Activated naive CD4-positive, alpha-beta T cell treated with anti-CD3 and anti-CD28 coated beads for 36 hours (primary cell): ENCODE measurements at places on chromosomes 5 and 9. TPM values are rescaled to one million over a fixed set of nuclear protein-coding genes. Genes with fewer than 3 reads are reported as not detected.

- DNase-seq = peak; percentile 62
Measured at GRCh38 chr5:177472460-177473442, 683 bp downstream of the DBN1 start.

Gene PCDHA7
- total RNA-seq = not detected

Gene CYLC2
- not detected for total RNA-seq

DNA sequence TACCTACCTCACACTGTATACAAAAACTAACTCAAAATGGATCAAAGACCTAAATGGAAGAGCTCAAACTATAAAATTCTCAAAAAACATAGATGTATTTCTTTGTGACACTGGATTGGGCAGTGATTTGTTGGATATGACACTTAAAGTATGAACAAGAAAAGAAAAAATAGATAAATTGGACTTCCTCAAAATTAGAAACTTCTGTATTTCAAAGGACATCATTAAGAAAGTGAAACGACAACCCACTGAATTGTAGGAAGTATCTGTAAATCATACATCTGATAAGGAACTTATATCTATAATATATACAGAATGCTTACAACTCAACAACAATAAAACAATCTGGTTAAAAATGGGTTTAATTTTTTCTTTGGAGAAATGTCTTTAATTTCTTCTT is 96.7 kb downstream of the NRG2 start:
- no peak for DNase-seq

Gene FOXD4
- total RNA-seq = not detected

DNA sequence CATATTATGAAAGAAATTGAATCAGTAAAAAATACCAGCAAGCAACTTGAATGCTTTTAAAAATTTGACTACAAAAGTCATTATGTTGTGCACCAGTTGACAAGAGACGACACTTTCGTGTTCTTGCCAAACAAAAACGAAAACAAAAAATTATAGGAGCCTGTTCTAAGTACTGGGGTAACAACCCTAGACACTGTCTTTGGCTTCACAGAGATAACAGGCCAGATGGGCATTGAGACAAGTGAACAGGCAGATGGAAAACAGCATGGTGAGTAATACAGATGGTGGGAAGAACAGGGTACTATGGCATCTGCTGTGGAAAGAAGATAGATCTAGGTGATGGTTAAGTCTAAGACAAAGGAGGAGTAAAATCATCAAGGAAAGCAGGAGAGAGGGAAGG is 99.0 kb downstream of the CDH12 start:
- no peak for DNase-seq

DNA sequence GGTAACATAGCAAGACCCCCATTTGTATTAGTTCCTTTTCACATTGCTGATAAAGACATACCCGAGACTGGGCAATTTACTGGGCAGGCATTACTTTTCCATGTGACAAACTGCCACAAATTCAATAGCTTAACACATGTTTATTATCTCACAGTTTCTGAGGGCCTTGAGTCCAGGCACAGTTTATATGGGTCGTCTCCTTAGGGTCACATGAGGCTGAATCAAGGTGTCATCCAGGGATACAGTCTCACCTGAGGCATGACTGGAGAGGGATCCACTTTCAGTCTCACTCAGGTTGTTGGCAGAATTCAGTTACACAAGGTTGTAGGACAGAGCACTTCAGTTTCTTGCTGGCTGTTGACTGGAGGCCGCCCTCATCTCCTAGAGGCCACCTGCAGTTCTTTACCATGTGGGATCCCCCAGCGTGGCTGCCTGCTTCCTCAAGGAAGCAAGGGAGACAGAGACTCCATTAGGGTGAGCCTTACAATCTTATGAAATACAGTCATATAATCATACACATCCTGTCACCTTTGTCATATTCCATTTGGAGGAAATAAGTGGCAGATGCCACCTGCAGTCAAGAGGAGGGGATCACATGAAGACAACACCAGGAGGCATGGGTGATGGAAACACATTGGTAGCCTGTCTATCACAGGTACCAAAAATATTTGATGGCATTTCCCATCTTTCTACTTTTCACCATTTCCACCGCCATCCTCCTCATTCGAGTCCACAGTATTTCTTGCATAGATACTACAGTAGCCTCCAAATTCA is 15.1 kb upstream of the ERAP1 start:
- DNase-seq = peak; percentile 54

GRCh38 chr5:69007163-69007562 is 86.7 kb upstream of the SLC30A5 start:
- DNase-seq = no peak

Gene AKNA
- total RNA-seq = 107 TPM

- no peak for DNase-seq
Measured at GRCh38 chr5:1152771-1153282, 41.0 kb upstream of the SLC12A7 start.

Gene TCF7
- 87.9 TPM for total RNA-seq

GRCh38 chr5:179129607-179130071 is 69.5 kb downstream of the ZNF354C start:
- DNase-seq = no peak
